NCI-H526 (cell line): ENCODE measurements at places on chromosomes 1 and 21.
A peak's percentile ranks its signal among the peaks of the same experiment; 100 is the strongest.

DNA sequence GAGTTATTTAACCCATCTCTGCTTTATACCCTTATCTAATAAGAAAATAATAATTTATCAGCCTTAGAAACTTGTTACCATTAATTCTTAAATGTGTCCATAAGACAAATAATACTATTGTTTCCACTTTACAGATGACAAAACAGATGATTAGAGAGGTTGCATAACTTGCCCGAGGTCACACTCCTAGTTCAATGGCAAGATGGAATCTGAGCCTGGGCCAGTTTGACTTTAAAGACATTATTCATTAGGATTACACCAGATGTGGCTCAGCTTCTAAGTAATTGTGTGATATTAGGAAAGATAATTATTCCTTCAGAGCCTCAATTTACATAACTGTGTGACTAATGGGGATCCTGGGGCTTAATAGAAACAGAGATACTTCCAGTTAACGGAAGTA lies 42.3 kb upstream of the KCNK2 start:
- no peak for DNase-seq

DNA sequence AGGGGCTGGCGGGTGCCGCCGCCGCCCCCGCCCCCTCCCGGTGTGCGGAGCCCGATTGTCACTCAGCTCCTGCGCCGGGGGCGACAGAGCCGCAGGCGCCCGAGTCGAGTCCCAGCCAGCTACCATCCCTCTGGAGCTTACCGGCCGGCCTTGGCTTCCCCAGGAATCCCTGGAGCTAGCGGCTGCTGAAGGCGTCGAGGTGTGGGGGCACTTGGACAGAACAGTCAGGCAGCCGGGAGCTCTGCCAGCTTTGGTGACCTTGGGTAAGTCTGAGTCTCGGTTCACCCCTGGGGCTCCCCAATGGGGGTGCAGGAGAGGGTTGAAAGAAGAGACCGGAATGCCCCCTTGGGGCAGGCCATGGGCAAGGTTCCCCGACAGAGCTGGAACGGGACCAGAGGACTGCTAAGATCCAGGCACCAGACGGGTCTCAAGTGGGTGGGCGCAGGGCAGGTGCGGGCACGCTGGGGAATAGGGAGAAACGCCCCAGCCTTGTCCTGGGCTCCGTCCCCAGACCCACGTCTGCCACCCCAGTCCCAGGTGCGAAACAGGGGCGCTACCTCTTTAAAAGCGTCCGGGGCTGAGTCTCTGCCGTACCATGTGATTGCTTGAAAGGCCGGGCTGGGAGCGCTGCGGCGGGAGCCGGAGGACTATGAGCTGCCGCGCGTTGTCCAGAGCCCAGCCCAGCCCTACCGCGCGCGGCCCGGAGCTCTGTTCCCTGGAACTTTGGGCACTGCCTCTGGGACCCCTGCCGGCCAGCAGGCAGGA lies at the start of gene ADORA1:
ADORA1 (plus strand) TSS at position 61 of the 765 bp plus-strand sequence. CDS start 1,116 bp downstream, outside the sequence.
- peak; percentile 20 for DNase-seq

GRCh38 chr1:67601955-67602354 lies 83.0 kb upstream of the GADD45A start:
- no peak for DNase-seq

GRCh38 chr1:171173069-171173468 lies 12.0 kb upstream of the FMO2 start:
- DNase-seq = no peak

DNA sequence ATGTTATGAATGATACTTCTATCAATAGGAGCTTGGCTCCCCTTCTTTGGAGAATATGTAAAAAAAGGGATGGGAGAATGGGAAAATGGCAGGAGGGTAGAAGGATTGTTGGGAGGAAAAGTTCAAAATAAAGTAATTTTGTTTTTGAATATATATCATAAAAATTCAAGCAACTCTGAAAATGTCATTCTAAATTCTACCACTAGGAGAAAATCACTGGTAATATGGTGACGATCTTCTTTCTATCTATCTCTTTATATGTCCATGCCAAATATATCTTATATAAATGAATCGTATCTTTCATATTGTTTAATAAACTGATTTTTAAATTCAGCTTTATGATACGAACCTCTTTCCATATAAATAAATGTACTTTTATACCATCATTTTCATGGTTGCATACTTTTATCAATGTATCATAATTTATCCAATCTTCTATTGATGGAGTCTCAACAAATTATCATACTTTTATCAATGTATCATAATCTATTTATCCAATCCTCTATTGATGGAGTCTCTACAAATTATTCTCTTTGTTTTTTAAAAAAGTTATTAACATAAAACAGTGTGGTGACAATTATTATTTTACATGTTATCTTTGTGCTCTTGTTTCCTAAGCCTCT lies 73.7 kb upstream of the MARK1 start:
- DNase-seq = no peak

DNA sequence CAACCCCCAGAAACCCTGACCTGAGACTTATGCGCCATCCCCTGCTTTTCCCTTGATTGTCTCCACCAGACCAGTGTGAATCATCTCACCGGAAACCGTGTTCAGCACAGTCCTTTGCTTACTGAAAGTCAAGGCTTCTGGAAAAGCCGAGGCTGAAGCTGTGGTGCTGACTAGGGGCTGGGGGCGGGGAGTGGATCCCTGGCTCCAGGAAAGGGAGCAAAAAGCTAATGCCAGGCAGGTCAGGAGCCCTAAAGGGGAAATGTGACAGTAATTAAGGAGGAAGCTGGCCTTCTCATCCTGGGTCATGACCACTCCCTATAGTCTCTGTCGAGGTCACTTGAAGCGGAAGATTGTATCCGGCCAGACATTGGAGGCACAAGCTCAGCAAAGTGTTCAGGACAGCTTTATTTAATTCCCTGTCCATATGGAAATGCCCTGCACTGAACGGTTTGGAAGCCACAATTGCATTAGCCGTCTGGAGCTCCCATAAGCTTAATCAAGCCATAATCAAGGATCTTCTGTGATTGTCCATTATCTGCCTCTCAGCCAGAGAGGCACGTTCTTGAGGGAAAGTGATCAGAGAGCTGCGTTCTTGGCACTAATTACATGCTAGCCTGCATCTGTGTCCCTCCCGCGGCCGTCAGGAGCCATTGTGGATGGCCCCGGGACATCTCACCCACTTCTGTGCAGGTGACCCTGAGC lies 403.6 kb downstream of the RRAGC start:
- DNase-seq = no peak

GRCh38 chr1:50181027-50181663 lies 72.4 kb downstream of the ELAVL4 start:
- no peak for DNase-seq

DNA sequence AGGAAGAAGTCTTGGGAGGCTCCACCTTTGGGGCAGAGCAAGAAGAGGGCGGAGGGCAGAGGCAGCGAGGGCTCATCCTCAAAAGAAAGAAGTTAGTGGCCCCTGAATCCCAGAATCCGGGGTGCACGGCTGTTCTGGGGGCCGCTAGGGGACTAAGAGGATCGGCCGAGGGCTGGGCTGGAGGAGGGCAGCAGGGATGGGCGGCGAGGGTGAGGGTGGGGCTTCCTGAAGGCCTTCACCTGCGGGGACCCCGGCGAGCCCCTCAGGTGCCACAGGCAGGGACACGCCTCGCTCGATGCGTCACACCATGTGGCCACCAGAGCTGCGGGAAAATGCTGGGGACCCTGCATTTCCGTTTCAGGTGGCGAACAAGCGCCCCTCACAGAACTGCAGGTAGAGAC lies 23.9 kb downstream of the COL6A1 start:
- DNase-seq = no peak

GRCh38 chr1:167301355-167301754 lies 80.7 kb downstream of the POU2F1 start:
- peak; percentile 57 for DNase-seq

- no peak for DNase-seq
Observed at GRCh38 chr1:180169640-180170195, 15.0 kb downstream of the QSOX1 start.

DNA sequence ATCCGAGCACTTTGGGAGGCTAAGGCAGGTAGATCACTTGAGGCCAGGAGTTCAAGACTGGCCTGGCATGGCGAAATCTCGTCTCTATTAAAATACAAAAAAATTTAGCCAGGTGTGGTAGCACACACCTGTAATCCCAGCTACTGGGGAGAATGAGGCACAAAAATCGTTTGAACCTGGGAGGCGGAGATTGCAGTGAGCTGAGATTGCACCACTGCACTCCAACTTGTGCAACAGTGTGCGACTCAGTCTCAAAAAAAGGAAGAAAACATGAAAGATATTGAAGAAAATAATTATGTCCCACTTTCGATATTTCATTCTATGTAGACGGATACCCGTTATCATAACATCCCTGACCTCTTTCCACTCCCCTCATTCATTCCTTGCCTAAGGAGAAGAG lies 19.2 kb downstream of the TUT4 start:
- no peak for DNase-seq

DNA sequence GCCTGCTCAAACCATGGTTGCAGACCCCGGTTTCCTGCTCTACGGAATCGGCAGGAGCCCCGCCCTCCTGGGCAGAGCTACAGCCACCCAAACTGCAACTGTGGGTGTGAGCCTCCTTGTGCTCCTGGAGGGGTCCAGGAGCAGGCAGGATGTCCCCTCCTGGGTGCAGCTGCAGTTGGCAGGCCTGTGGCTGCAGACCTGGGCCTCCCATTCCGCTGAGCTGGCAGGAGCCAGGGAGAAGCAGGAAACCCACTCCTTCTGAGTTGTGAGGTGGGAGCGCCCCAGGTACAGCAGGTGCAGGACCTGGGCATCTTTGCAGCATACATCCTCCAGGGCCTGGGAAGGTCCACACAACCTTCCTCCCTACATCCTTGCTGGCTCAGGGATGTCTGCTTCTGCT lies 578.7 kb upstream of the USP24 start:
- no peak for DNase-seq

GRCh38 chr1:183090391-183091006 lies 67.3 kb downstream of the LAMC1 start:
- peak; percentile 28 for DNase-seq

GRCh38 chr21:16072221-16072620 lies 342.4 kb downstream of the USP25 start:
- no peak for DNase-seq

GRCh38 chr1:57277681-57278080 lies 146.2 kb downstream of the DAB1 start:
- no peak for DNase-seq

DNA sequence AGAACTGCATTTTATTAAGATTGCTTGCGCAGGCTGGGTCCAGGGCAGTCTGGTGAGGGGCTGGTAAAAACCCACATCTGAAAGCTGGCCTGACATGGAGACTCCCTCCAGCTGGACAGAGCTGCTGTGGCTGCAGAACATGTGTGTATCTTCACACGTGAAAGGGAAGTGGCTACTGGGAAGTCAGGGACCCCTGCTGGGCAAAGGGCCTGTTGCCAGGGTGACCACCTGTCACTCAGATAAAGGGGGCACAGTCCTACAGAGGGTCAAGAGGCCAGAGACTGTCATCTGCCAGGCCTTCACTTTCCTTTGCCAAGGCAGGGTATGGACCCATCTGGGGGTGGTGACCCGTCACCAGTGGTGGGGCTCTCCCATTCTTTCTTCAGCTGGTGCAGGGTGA lies 17.5 kb downstream of the NKAIN1 start:
- no peak for DNase-seq

DNA sequence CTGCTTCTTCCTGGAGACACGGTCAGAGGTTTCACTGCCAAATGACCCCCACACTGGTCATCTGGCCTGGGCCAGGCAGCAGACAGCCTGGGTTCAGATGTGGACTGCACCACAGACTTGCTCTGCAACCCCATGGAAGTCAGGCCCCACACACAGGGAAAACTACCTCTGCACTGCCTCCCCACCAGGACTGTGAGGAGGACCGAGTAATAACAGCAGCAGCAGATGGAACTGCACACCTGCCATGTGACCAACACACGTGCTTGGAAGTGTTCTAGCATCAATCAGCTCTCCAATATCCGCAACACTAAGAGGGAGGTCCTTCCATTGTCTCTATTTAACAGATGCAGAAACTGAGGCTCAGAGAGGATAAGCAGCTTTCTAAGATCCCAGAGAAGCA lies 51.4 kb downstream of the SLC9A1 start:
- no peak for DNase-seq

DNA sequence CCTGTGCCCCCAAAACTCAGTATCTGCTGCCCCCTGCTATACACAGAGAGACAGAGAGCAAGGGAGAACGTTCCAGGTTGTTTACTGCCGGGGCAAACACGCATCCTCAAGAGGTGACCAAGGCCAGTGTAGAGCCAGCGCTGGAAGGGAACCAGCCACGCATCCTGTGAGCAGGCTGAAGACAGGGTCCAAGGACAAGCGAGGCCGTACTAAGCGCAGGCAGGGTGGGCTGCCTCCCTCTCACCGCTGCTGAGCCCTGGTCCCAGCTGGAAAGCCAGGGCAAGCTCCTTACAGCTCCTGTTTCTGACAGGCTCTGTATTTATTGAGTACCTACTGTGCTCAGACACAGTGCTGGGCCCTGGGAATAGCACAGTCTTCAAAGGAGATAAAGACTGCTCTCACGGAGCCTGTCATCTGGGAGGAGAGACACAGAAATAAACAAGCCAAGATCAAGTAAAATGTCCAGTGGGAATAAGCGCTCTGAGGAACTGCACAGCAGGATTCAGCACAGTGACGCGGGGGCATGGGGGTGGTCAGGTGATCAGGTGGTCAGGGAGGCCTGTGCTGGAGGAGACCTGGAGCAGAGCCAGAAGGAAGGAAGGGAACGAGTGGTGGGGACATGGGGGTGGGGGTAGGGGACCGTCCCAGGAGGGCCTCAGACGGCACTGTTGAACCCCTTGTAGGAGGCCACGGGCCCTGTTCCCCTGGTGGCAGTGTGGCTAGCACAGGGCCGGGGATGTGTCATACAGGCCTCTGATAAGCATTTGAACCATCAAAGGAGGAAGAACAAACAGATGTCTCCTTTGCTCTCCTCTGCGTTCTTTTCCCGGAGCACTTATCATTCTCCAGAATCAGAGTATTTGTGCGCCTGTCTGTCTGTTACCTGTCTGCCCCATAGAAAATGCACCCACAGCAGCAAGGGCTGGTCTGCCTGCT lies 37.8 kb upstream of the EFHD2 start:
- no peak for DNase-seq

- peak; percentile 92 for DNase-seq
Observed at GRCh38 chr1:212638492-212639151, 30.1 kb downstream of the ATF3 start.

- no peak for DNase-seq
Observed at GRCh38 chr1:210496063-210496462, 167.4 kb downstream of the HHAT start.

DNA sequence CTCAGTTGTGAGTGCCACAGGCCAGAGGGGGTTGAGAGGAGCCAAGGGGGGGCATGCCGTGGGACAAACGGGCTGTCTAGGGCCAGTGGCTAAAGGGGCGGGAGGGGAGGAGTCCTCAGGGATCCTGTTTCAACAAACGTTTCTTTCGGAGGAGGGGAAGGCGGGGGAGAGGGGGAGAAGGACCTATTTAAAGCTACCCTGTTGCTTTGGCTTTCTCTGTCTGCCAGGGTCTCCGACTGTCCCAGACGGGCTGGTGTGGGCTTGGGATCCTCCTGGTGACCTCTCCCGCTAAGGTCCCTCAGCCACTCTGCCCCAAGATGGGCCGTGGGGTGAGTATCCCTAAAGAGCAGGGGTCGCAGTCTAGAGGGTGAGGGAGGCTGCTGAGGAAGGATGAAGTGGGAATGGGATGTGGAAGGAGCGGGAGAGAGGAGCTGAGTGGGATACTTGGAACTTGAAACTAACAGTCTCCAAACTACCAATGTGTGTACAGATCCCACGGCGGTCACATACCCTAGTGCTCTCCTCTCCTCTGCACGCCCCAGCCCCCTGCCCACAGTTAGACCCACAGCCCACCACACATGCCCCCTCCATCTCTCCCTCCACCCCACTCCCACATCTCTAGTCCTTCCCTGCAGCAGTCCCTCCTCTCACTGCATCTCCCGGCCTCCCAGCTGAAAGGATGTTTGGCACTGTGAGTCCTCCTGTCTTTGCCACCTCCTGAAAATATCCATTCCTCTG lies at the start of gene ATP1A2:
ATP1A2 (plus strand) TSS at position 215 of the 738 bp plus-strand sequence; CDS start at position 318, 103 bp downstream.
- no peak for DNase-seq

- DNase-seq = no peak
Observed at GRCh38 chr21:42223826-42224575, 5.1 kb downstream of the ABCG1 start.
